Activated naive CD8-positive, alpha-beta T cell treated with anti-CD3 and anti-CD28 coated beads, Interleukin-2, amount 50 U/mL, for 16 hours (primary cell): ENCODE measurements at places on chromosomes 11 and 22.

- no peak for DNase-seq
Measured at GRCh38 chr11:99535819-99536218, 515.1 kb downstream of the CNTN5 start.

GRCh38 chr22:19612866-19613572 is 88.8 kb upstream of the CLDN5 start:
- DNase-seq: no peak

DNA sequence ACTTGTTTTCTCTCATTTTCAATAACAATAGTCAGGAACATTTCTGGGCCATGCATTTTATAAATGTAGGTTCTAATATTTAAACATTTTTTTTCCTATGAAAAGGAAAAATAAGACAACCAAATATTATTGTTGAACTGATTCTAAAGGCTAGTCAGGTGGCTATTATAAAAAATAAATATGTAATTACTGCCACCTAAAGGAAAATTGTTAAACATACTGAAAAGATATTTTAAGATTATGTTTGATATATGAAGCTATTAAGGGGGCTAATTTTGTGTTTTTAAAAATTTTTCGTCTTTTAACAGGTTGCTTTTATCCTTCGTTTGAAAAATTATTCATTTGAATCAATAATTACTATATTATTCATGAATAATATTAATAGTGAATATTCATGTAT is 62.2 kb upstream of the FDX1 start:
- DNase-seq: no peak

- DNase-seq: no peak
Measured at GRCh38 chr11:76313271-76313670, 67.7 kb downstream of the THAP12 start.

GRCh38 chr11:27233654-27234042 is 129.4 kb downstream of the CCDC34 start:
- DNase-seq: no peak

GRCh38 chr22:47386812-47387510 is 624.5 kb downstream of the TBC1D22A start:
- no peak for DNase-seq

DNA sequence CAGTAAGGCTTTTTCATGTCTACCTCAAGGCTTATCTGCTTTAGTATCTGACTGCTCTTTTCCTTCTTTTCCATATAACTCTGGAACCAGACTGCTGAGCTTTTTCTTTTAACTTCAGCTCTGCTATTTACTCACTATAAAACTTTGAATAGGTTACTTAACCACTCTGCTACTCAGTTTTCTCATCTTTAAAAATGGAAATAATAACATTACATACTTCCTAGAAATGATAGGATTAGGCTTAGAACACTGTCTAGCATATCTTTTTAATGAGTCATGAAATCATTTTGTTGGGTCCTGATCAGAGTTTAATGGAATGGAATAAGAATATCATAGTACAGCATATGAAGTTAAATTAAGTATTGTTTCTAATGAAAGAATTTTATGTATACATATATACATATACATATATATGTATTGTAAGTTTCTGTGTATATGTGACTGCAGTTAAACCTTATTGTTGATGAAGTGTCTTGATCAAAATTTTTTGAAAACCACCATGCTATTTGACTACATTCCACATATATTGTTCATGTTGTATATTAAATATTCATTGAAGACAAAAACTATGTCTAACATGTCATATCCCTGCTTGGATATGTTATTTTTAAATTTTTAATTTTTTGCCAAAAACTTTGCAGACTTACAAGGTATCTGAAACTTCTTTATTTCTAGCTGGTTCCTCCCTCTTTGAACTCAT is 120.2 kb downstream of the METTL15 start:
- DNase-seq: no peak

GRCh38 chr11:36447514-36447913 is 62.6 kb downstream of the TRAF6 start:
- no peak for DNase-seq

DNA sequence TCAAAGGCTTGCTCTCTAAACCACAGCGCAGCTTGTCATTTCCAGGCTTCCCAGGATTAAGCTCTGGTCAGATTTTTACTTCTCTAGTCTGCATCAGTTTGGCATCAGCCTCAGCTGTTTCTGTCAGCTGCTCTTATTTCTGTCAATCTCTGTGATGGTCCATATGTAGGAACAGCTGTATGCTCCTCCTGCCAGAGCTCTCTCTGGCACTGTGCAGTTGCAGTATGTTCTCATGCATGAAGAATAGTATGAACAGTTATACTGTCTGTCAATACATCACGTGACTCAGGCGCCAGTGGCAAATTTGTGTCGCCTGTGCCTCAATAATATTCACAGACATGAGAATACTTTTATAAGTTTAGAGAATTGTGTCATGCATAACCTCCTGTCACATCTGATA is 6.7 kb downstream of the OR6M1 start:
- DNase-seq: no peak

GRCh38 chr11:73622926-73623593 is 23.3 kb upstream of the PLEKHB1 start:
- no peak for DNase-seq

GRCh38 chr22:42331014-42331413 is 60.6 kb upstream of the TCF20 start:
- DNase-seq: no peak

GRCh38 chr11:93740730-93741093 is 583 bp downstream of the TAF1D start:
- DNase-seq: peak; percentile 35

DNA sequence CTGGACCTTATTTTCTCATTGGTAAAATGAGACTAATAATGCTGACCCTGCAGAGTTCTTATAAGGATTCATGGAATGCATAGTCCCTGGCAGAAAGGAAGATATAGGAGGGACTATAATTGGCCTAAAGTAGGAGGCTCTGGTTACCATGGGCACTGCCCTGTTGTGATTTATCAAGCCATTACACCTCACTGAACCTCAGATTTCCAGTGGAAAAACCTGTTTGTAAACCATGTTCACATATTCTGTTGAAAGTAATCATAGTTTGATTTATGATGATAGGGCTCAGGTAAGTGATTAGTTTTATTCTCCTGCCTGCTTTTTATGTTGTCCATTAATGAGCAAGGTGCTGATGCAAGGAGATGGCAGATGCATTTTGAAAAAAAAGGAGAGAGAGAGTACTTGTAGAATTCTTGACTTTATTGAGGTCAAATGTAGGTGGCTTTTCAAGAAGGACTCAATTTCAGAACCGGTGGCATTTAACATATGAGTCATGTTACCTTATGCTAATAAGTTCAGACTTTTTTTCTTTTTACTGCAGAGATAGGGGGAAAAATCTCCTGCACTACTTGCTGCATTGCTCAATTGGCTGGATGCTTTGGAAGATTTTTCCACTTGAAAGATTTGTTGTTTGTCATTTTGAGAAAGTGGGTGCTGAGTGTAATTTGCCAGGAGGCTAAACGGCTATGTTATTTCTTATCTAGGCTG is 14.6 kb downstream of the NF2 start:
- no peak for DNase-seq

DNA sequence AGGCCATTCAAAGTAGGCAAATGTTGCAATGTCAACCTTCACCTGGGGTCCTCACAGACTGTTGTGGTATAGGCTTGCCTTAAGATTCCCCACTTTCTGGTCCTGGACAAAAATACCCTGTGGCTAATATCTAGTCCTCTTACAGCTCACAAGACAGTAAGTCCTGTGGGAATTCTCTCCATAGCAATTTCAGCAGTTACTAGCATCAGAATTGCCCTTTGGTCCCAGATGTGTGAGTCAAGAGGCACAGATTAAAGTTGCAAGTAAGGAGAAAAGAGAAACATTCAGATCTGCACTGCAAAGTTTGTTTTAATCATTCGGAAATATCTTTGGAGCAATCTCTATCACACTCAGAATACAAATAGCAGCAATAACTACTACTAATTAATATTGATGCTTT is 420.2 kb downstream of the NTM start:
- no peak for DNase-seq

- DNase-seq: no peak
Measured at GRCh38 chr11:95132956-95133355, 43.3 kb downstream of the ENDOD1 start.

DNA sequence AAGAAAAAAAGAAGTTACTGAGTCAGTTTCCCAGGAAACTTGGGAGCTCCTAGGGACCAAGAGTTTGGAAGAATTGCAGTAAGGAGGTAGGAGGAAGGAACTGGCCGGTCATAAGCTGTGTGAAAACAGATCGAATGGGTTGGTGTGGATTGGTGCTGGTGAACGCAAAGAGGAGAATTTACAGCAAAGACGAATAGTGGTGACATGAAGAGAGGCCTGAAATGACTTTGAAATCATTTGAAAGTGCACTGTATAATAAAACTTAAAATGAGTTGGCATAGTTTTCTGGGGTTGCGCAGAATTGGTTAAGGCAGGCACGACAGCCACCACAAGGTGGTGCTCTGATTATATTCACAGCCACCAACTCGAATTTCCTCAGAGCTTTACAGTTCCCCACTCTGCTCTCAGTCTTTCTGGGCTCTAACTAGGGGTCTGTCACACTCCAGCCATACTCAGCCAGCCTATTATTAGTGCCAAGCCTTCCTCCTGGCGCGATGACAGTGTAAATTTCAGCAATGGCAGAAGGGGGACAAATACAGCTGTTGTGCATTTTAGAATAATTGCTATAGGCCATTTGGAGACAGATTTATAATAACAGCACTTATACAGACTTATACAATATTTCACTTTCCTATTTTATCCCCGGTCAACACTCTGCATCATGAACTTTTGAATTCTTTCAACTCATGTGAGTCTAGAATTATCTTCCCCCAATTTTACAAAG is 8.3 kb upstream of the HTR3B start:
- no peak for DNase-seq

GRCh38 chr11:118689503-118689851 is 10.0 kb upstream of the TREH start:
- DNase-seq: no peak
